Psoas muscle (tissue), 8 donors: ENCODE measurements at places on chromosomes 13 and 19. TPM values are rescaled to one million over a fixed set of nuclear protein-coding genes. Genes with fewer than 3 reads are reported as not detected.

DNA sequence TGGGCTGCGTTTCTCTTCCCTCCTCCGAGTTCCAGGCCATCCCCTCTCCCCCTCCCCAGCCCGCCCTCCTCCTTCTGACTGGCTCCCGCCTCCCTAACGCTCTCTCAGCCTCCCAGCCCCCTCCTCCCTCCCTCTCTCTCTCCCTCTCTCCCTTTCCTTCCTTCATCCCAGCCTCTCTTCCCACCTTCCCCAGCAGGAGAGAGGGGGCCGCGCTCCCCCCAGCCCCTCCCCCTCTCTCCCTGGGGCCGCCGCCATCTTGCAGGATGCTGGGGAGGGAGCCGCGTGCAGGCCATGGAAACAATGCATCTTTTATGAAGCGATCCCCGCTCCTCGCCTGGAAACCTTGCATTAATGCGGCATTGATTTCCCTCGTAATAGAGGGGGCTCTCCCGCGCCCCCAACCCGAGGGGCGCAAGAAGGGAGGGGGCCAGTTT is 42.6 kb upstream of the ADGRL1 start:
- no peak for DNase-seq

DNA sequence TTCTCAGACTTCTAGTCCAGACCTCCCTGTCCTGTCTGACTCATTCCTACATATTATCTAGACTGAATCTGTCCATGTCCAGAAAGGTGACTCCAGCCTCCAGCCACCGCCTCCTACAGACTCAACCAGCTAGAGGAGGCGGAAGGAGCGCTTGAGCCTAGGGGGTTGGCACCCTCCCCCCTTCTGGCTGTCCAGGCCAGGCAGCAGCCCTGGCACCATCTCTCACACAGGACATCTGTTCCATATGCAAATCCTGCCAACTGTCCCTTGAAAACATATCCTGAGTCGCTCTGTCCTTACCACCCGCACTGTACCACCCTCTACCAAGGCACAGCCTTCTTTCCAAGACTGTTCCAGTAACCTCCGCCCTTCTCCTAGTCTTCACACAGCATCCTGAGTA is 150.7 kb upstream of the WASF3 start:
- DNase-seq, result no peak

GRCh38 chr13:84931264-84931663 is 868.0 kb downstream of the SLITRK6 start:
- no peak for DNase-seq

DNA sequence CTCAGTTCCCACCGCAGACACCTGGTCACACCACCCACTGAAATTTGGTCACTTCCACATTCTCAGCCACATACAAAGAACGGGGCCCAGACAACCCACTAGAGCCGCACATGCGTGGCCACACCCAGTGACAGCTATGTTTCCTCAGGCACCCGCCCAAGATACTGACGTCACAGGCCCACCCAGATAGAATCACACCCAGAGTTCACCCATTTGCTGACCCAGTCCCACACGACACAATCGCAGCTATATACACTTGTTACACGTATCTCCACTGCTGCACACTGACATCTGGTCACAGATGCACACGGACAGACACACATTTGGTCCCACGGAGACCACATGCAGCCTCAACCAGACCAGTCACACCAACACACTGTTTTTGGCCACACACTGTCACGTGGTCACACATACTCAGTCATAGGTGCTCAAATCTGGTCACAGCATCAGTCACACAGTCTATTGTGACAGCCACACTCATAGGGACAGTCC is 2.9 kb downstream of the NUMBL start:
- DNase-seq, result peak; percentile 83

DNA sequence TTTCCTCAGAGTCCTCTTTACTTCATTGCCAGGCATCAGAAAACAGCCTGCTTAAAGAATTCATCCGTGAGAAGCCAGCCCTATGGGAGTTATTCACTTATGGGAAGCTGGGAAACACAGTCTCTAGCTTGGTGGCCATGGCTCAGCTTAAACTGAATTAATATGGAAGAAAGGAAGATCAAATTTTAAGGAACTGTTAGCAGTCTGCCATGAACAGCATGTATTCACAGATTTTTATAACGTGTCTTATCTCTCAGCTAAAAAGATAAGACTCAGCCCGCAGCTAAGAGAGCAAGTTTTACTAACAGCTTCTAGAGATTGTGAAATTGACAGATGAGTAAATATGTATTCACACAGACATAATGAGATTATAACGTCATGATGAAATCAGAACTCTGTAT is 253.7 kb upstream of the RXFP2 start:
- no peak for DNase-seq

DNA sequence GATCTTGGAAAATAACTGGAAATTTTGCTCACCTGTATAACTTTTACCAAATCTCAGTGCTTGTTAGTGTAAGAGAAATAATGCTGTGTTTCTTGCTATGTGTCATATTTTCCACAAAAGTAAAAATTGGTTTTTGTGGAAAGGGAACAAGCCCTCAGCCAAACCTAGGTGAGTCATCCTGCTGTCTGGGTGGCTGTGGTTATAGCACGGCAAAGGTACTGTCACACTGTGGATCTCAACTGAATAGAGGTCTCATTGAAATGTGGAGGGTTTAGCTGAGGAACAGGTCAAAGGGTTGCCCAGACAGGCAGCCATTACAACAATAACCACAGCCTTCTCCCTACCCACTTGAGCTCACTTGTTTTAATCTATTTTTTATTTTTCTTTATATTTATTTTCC is 338.8 kb upstream of the DACH1 start:
- no peak for DNase-seq

GRCh38 chr13:21673539-21673788 is 2.6 kb downstream of the FGF9 start:
- DNase-seq, result no peak

DNA sequence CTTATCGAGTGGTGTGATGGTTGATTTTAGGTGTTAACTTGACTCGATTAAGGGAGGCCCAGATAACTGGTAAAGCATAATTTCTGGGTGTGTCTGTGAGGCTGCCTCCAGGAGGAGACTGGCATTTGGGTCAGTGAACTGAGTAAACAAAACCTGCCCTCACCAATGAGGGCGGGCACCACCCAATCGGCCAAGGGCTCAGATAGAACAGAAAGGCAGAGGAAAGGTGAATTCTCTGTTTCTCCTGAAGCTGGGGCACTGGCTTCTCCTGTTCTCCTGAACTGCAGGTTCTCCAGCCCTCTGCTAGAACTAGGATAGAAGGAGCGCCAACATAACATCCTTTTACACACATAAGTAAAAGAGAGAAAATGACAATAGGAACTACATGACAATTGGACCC is 35.1 kb downstream of the ESD start:
- DNase-seq, result no peak

GRCh38 chr19:34559045-34559444 is 77.5 kb downstream of the WTIP start:
- DNase-seq, result no peak

GRCh38 chr19:55257461-55258420 is 1.1 kb downstream of the PPP6R1 start:
- DNase-seq, result no peak

DNA sequence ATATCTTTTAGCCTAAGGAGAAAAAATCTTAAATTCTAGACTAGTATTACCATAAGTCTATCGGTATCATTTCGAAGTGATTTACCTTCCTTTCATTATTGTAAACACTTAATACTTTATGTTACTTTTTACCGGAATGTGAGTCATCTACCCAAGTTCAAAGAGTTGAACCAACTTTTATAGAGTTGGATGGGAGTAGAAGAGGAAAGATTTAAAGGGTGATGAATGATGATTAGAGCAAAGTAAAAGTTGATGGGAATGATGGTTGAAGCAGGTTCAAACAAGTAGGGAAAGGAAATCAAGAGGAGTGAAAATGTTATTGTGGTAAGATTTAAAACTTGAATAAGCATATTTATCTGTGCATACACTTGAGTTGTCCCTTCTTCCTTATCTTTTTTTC is 11.3 kb upstream of the LPAR6 start:
- DNase-seq, result no peak

DNA sequence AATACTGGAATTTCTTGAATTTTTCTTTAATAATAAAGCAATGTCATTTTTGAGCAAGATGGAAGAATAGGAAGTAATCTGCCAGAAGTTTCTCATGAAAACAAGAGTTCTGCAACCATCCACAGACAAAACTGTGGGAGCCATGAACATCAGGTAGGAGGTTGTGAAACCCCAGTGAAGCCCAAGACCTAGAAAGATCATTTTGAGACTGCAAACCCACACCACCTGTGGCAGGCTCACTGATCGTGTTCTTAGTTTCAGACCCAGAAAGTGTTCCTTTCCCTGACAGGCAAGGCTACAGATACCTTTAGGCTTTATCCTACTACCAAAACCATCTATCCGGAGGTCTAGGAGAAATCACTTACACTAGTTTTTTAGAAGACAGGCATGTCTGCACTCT is 2189.8 kb upstream of the PCDH20 start:
- DNase-seq, result no peak

Gene FFAR3
- total RNA-seq, result 0.17 TPM

- DNase-seq, result no peak
Measured at GRCh38 chr13:111590796-111591195, 270.4 kb downstream of the TEX29 start.

- DNase-seq, result no peak
Measured at GRCh38 chr19:19527674-19528625, 761 bp upstream of the YJEFN3 start.

DNA sequence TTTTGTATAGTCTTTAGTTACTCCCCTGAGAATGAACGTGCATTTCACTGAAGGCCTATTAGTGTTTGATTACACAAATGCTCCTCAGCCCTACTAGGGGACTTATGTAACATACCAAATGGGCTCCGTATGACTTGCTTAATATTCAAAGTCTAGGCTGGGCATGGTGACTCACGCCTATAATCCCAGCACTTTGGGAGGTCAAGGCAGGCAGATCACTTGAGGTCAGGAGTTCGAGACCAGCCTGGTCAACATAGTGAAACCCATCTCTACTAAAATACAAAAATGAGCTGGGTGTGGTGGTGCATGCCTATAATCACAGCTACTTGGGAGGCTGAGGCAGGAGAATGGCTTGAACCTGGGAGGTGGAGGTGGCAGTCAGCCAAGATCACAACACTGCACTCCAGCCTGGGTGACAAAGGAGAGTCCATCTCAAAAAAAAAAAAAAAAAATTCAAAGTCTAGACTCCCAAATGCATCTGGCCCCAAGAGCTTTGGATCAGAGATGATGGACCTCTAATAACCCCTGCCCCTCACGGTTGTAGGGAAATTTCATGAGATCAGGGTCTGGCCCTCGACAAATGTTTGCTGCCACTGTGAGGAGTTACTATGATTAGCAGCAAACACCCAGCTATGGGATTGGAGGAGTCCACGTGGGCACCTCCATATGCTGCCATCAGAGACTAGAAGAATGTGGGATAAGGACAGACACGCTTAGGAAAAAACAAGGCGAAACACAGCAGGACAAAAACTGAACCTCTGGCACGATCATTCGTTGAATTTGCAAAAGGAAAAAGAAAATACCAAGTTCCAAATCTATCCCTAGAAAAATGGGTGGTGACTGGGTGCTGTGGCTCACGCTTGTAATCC is 4.6 kb downstream of the FBXO17 start:
- no peak for DNase-seq

DNA sequence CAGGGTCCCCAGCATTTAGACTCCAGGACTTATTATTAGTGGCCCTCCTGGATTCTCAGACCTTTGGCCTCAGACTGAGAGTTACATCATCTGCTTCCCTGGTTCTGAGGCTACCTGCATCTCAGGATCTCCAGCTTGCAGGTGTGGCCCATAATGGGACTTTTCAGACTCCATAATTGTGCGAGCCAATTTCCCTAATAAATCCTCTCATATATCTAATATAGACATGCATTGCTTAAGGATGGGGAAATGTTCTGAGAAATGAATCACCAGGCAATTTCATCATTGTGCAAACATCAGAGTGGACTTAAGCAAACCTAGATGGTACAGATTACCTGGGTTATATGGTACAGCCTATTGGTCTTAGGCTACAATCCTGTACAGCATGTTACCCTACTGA is 116.5 kb upstream of the FBXL3 start:
- DNase-seq, result no peak

DNA sequence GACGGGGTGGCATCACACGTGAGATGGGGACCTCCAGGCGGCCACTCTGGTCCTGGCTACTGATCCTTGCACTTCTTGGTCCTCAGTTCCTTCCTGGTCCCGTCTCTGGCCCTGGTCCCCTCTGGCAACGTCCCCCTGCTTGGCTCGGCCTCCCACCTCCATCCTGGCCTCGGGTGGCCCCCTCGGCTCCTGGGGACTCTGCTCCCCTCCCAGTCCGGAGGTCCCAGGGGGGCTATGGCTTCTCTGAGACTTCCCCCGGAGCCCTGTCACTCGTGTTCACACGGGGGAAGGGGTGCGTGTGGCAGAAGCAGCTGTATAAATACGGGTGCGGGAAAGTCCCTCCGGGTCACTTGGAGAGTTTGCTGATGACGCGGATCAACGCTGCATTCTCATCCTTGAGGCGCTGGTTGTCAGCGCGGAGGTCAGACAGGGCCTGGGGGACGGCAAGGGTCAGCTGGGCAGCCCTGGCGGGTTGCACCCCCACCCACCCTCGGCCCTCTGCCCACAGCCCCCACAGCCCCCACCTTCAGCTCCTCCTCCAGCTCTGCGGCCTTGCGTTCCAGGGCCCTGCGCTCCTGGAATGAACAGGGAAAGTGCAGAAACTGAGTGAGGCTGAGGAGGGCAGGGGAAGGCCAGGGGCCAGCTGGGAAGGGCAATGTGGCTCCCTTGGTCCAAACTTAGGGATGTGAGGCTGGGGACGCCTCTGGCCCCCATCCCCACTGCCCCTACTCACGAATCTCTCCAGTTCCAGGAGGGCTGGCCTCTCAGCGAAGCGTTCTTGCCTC is 15.6 kb downstream of the EPS8L1 start:
- peak; percentile 21 for DNase-seq

Gene FLT1
- total RNA-seq, result 28.8 TPM

- peak; percentile 89 for DNase-seq
Measured at GRCh38 chr19:17468302-17469091, 1.8 kb upstream of the SLC27A1 start.

DNA sequence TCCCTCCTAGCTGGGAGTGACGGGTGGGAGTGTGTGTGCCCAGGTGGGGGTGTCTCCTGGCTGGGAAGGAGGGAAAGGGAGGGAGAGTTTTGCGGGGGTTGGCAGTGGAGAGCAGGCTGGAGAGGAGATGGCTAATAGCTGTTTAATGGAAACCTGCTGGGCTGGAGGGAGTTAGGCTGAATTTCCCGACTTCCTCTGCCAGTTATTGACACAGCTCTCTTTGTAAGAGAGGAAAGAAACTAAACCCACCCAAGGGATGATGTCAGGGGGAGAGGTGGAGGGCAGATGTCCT is 10.2 kb upstream of the ILF3 start:
- no peak for DNase-seq

Gene S1PR2
- total RNA-seq, result 1.2 TPM

Gene ACTMAP
- total RNA-seq, result 10.1 TPM

- DNase-seq, result no peak
Measured at GRCh38 chr19:42149447-42150202, 17.4 kb upstream of the POU2F2 start.

Gene ERICH6B
- total RNA-seq, result not detected

Gene GPATCH1
- 7.5 TPM for total RNA-seq
